ENCODE measurements at places on chromosomes 2 and 18.

DNA sequence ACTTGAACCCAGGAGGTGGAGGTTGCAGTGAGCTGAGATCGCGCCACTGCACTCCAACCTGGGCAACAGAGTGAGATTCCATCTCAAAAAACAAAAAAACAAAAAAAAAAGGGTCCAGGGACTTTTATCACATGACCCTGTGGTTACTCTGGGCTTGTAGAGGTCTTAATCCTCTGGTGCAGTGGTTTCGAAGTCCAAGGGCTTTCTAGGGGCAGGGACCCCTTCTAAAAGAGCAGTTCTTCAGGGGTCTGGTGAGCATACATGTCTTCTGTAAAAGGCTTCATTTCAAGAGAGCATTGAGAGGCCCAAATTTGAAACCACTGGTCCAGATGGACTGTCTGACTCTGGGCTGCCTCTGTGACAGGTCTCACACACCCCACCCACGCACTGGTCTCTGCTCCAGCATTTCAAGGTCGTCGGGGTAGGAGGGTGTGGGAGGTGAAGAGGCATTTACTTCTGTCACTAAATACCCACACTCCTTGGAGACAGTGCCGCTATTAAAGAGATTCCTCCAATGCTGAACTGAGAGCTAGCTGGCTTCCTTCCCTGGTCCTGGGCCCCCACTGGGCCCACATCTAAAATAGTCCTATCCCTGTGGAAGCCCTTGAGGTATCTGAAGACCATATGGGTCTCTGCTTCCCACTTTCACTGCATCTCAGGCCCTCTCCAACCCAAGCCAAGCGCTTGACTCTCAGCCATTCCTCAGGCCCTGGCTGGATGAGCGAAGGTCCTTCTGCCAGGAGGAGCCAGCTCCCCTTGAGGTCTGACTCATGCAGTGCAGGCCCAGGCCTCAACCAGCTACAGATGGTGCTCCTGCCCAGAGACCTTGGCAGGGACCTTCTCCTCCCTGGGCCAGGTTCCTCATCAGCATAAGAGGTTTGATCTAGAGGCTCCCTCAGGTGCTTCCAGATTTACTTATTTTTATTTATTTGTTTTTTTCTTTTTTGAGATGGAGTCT lies 44.8 kb downstream of the PAX8 start:
- DNase-seq, result peak; percentile 38

GRCh38 chr2:160507046-160507407 lies 13.4 kb upstream of the RBMS1 start:
- DNase-seq, result no peak

DNA sequence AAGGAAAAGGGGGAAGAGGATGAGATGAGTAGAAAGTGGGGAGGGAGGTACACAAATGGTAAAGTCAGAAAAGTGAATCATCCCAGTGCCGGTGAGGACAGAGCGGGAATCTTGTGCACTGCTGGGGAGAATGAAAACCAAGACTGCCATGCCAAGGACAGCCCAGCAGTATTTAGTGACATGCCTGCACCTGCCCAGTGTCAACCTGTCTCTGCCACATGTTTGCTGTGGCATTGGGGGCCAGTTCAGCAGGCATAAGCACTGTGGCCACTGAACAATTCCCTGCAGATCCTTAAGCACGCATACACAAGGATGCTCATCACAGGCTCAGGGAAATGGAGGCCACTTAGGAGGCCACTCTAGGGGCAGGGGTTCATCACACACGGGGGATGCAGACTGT lies 5.2 kb upstream of the KCNK3 start:
- DNase-seq, result no peak

- DNase-seq, result no peak
Observed at GRCh38 chr2:38026846-38027245, 49.1 kb downstream of the CYP1B1 start.

GRCh38 chr2:101307950-101308431 lies 510 bp downstream of the RNF149 start:
- DNase-seq, result no peak

GRCh38 chr2:224775647-224776046 lies 59.5 kb upstream of the CCDC195 start:
- no peak for DNase-seq

DNA sequence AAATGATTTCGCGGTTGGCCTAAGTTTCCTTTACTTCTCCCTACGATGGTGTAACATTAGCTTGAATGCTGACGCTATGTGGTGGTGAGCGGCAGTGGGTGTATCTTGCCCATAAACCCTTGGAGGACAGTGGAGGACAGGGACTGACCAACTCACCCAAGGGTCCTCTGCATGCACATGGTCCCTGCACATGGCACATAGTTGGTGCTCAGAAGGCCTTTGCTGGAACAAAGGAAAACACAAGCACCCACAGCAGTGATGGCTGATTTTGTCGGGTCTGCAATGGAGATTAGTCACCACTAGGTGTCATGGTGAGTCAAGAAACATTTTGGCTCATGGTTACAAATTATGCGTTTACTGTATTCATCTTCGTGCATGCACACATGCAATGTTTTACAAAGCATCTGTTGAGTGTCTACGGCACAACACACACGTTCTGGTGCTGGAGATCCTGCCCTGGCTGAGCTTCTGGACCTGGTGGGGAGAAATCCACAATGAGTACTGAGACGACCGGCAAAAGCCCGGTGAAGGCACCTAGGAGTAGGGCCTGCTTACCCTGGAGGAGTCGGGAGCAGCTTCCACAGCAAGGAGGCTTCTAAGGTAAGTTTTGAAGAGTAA lies 44.0 kb downstream of the PDCL3 start:
- DNase-seq, result peak; percentile 36

- peak; percentile 38 for DNase-seq
Observed at GRCh38 chr2:210503001-210503623, 26.6 kb upstream of the LANCL1 start.

DNA sequence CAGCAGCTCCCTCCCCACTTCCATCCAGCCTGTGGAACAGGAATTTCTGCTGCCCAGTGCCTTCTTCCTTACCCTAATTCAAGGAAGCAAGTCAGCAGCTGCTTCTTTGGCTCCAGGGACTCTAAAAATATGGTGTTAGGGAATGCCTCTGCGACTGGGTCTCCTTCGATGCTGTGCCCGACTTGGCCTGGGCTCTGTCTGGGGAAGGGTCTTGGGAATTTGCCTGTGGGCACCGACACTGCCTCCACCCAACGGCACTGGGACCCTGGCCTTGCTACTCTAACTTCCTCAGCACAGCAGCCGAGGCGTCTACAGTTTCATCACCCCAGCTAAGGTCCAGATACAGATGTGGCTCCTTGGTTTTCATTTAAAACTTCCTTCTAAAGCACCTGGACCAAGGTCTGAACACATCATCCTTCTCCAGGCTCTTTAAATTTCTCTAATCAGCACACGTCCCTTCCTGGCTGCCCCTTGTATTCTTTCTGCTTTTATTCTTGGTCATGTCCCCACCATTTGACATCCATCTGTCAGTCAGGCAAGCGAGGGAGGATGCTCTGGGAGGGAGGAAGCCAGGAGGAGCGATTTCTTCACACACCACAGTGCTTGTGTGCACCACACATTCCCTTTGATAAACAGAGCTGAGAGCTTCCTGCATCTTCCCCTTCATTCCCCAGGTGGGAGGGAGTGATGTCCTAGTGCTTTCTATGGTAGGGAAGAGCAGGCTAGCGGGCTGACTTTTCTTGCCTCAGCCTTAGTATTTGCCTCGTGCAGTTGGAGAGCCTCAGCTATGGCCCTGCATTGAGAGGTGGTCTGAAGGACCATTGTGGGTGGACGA lies 6.8 kb downstream of the LBH start:
- DNase-seq, result no peak

DNA sequence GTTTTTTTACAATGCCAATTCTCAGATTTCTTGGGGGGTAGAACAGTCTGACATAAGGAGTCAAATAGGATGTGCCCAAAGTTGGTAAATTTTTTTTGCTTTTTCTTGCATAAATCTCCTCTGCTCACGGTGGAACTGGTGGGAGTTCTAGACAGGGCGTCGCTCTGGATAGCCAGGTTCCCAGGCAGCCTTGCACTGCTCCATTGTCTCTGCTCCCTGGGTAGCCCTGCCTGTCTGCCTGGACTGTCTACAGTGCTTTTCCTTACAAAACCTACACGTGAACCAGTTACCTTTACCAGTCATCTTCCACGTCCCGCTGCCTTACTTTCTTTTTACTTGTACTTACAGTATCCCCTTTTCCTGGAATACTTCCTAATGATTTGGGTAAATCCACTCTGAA lies 117.1 kb downstream of the ZNF407 start:
- no peak for DNase-seq

DNA sequence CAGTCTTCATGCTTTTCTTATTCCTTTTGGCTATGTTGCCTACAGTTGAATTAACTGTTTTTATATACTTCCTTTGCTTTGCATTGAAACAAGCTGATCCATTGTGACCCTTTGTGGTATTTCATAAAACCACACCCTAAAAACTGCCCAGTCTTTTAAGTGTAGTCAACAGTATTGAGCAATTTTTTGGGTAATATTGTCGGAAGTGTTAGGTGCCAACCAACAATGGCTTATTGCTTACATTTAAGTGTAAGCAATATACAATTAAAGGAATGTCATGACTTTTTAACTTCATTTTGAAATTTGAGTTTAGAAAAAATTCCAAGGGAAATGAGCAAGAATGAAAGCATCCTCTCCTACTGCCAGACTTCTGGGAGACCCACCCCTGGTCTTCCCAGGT lies 174.1 kb downstream of the NEDD4L start:
- DNase-seq, result no peak

DNA sequence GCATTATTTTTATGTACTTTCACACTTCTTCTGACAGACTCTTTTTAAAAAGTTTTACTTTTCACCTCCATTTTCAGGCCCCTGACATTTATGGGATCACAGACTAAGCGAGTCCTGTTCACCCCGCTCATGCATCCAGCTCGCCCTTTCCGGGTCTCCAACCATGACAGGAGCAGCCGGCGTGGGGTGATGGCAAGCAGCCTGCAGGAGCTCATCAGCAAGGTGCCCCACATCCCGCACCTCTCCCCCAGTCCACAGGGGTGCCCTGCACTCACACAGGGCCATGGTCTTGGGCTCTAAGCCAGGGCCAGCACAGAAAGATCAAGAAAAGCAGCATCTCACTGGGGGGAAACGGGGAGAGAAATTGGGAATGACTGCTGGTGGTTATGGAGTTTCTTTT lies 8.6 kb downstream of the CIDEA start:
- no peak for DNase-seq

- peak; percentile 22 for DNase-seq
Observed at GRCh38 chr2:207073801-207074678, 91.7 kb downstream of the KLF7 start.

DNA sequence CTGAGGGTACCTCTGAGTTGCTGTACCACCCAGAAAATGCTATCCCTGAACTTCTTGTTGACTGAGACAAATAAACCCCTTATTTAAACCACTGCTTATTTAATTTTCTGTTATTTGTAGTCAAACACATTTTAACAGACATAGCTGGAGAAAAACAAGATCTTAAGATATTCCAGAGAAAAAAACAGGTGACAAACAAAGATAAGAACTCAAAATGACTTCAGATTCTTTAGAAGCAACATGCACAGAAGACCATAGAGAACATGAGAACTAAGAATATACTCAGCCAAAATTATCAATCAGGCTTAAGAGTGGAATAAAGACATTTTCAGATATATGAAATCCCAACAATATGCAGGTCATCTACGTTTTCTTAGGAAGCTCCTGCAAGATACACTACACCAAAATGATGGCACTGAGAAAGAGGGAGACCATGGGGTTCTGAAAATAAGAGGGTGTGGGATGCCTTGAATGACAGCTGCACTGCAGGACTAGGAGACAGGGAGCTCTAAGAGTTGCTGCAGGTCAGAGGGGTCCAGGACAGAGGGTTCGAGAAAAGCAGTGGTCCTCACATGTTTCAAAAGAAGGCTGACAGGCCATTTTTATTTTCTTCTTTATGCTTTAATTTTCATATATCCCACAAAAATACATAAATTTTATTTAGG lies 38.4 kb downstream of the ADAM17 start:
- no peak for DNase-seq

Data from fibroblast of skin of scalp (primary cell).